ENCODE measurements at places on chromosomes 4 and X. TPM values are rescaled to one million over a fixed set of nuclear protein-coding genes. Genes with fewer than 3 reads are reported as not detected.

GRCh38 chrX:118225711-118226428 lies 109.3 kb upstream of the KLHL13 start:
- no peak for DNase-seq
- H3K4me3 ChIP-seq: no peak overlapping the region
- peaks cover 11% of the 10 kb centered on the region for H3K4me1 ChIP-seq
- H3K27me3 ChIP-seq: no peaks in the 10 kb centered on the region
- H3K36me3 ChIP-seq: no peaks in the 10 kb centered on the region

The ATRX gene
- total RNA-seq: 107 TPM

- no peaks in the 10 kb centered on the region for H3K27me3 ChIP-seq
- peak overlapping the region; percentile 10 for H3K27ac ChIP-seq
- no peak for DNase-seq
- no peak overlapping the region for H3K4me3 ChIP-seq
- peaks cover 12% of the 10 kb centered on the region for H3K4me1 ChIP-seq
Measured at GRCh38 chr4:123443401-123444289, 47.0 kb downstream of the SPRY1 start.

- DNase-seq: no peak
- H3K4me3 ChIP-seq: no peak overlapping the region
- H3K27me3 ChIP-seq: no peaks in the 10 kb centered on the region
- no peaks in the 10 kb centered on the region for H3K4me1 ChIP-seq
Measured at GRCh38 chrX:40446921-40447320, 133.8 kb upstream of the ATP6AP2 start.

The GAGE12F gene
- total RNA-seq: not detected

DNA sequence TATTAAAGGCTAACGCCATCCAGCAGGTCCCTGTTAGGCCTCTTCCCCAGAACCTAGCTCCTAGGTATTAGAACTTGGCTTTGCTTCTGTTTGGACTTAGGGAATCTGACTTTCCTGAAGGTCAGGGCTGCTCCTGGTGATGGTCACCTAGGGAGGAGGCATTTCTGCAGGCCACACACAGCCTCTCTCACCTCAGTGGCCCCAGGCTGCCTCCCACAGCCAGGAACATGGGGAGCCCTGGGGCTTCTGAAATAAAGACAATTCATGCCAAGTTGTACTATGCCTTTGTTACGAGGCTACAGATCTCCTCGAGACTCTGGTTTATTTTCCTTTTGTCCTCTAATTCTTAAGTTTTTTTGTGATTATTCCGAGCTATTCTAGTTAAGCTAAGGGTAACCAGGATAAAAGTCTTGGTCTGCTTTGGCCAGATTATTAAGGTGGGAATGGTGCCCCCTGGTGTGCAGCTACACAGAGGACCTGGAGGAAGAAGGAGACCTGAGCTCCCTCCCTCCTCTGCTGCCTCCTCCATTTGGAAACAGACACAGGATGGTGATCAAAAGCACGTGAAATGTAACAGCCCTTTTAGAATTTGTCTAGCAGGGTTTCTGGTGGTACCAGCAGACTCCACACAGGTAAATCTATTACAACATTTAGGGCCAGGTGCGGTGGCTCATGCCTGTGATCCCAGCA lies 131.0 kb downstream of the DCLK2 start:
- H3K4me3 ChIP-seq: no peak overlapping the region
- DNase-seq: no peak
- no peaks in the 10 kb centered on the region for H3K36me3 ChIP-seq
- no peak overlapping the region for H3K27ac ChIP-seq
- H3K4me1 ChIP-seq: no peaks in the 10 kb centered on the region

DNA sequence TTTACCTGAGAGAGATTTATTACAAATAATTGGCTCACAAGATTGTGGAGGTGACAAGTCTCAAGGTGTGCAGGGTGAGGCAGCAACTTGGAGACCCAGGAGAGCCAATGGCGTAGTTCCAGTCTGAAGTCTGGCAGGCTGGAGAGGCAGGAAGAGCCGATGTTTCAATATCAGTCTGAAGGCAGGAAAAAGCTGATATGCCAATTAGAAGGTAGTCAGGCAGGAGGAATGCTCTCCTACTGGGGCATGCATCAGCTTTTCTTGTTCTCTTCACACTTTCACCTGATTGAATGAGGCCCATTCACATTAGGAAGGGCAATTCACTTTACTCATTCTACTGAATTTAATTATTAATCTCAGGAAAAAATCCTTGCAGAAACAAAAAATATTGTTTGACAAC lies 1351.7 kb upstream of the ADGRL3 start:
- DNase-seq: no peak
- H3K27me3 ChIP-seq: no peaks in the 10 kb centered on the region
- H3K4me1 ChIP-seq: no peaks in the 10 kb centered on the region
- no peak overlapping the region for H3K27ac ChIP-seq
- no peak overlapping the region for H3K4me3 ChIP-seq

DNA sequence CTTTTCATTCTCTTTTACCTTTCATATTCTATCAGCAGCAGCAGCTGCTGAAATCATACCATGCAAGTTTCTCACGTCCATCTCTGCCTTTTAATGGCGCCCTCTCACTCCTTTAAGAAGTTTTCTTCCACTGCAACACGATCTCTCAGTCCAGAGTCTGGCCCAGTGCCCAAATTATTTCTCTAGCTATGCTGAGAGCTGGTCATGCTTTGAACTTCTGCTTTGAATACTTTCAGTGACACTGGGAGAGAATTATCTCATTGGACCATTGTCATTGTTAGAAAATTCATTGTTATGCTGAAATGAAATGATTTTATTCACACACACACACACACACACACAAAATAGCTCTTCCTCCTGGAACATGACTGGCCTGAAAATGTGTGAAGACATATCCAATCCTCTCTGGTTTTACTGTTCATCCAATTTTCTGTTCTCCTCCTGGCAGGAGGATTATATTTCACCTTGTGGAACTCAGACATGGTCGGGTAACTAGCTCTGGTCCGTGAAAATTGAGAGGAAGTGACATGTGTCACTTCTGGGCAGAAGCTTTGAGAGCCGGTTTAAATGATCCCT lies 1.3 kb upstream of the PDHA1 start:
- no peak overlapping the region for H3K27ac ChIP-seq
- no peaks in the 10 kb centered on the region for H3K36me3 ChIP-seq
- peaks cover 14% of the 10 kb centered on the region for H3K4me1 ChIP-seq
- DNase-seq: no peak
- no peaks in the 10 kb centered on the region for H3K27me3 ChIP-seq

Data from vagina (tissue), 2 donors.